Small intestine (tissue), 16 donors: ENCODE measurements at places on chromosomes 11 and 22.

GRCh38 chr11:68751331-68751856 is at the start of gene TESMIN:
TSS of gene TESMIN (minus strand) at chr11:68751520. CDS start at chr11:68750660, 860 bp downstream.
- H3K27me3 ChIP-seq, result no peaks in the 10 kb centered on the region

DNA sequence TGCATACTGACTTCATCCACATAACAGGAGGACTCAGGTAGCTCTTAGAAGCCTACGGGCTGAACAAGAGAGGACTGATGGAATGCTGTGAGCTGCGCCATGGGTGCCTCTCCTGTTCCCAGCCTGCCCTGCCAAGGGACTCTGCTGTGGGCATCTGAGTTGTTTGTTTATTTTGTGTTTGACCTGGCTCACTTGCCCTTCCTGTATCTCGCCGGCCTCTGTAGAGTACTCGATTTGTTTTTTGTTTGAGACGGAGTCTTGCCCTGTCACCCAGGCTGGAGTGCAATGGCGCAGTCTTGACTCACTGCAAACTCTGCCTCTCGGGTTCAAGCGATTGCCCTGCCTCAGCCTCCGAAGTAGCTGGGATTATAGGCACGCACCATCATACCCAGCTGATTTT is 1.8 kb downstream of the TTC38 start:
- H3K4me3 ChIP-seq, result peak overlapping the region; percentile 91
- no peak for DNase-seq
- H3K27me3 ChIP-seq, result no peaks in the 10 kb centered on the region
- H3K27ac ChIP-seq, result no peak overlapping the region
- peaks cover 14% of the 10 kb centered on the region for H3K4me1 ChIP-seq

DNA sequence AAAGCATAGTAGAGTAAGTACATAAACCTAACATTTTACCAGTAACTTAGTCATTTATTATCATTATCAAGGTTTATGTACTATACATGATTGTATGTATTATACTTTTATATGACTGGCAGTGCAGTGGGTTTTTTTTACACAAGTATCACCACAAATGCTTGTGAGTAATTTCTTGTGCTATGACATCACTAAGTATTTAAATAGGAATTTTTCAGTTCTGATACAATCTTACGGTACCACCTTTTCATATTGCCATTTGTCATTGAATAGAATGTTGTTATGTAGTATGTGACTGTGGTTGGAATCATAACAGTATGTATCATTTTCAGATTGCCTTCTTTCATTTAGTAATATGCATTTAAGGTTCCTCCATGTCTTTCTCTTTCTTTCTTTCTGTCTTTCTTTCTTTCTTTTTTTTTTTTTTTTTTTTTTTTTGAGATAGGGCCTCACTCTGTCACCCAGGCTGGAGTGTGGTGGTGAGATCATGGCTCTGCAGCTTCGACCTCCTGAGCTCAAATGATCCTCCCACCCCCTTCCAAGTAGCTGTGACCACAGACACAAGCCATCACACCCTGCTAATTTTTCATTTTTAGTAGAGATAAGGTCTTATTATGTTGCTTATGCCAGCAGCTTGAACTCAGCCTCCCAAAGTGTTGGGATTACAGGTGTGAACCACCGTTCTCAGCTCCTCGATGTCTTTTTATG is 18.6 kb downstream of the ATM start:
- H3K4me3 ChIP-seq, result no peak overlapping the region
- H3K36me3 ChIP-seq, result peaks cover 3% of the 10 kb centered on the region
- H3K4me1 ChIP-seq, result no peaks in the 10 kb centered on the region
- H3K27ac ChIP-seq, result no peak overlapping the region

DNA sequence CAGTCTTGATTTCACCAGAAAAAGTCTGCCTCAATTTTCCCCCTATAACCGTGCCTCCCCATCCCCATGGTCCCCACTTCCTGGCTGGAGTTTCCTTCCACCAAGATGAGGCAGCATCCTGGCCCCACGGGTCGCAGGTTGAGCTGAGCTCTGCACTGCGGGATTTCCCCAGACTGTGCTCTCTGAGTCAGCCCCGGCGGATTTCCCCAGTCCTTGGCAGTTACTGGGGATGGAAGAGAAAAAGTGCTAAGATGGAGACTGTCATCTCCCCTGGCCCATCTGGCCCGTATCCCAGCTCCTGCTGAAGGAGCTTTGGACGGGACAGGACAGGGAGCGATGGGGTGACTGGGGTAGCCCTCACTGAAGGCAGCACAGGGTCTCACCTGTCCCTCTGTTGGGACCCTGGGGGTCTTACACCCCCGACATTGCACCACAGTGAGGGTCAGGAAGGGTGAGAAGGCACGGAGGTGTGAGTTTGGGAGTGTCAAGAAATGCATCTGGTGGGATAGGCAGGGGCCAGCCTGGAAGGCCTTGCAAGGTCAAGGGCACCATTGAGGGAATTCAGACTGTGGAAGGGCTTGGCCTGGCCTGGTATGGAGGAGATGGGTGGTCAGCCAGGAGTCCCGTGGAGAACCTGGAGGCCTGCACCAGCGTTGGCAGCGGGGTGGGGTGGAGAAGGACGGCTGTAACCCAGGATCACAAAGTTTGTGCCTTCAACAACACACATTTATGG is 36.5 kb downstream of the NADSYN1 start:
- H3K27ac ChIP-seq, result no peak overlapping the region
- H3K27me3 ChIP-seq, result no peaks in the 10 kb centered on the region
- H3K4me3 ChIP-seq, result no peak overlapping the region
- DNase-seq, result no peak
- H3K4me1 ChIP-seq, result no peaks in the 10 kb centered on the region

- peak; percentile 78 for DNase-seq
- H3K27me3 ChIP-seq, result no peaks in the 10 kb centered on the region
- H3K4me3 ChIP-seq, result peak overlapping the region; percentile 84
- H3K27ac ChIP-seq, result peak overlapping the region; percentile 96
Observed at GRCh38 chr22:38203090-38203810, 1.5 kb downstream of the MAFF start.

DNA sequence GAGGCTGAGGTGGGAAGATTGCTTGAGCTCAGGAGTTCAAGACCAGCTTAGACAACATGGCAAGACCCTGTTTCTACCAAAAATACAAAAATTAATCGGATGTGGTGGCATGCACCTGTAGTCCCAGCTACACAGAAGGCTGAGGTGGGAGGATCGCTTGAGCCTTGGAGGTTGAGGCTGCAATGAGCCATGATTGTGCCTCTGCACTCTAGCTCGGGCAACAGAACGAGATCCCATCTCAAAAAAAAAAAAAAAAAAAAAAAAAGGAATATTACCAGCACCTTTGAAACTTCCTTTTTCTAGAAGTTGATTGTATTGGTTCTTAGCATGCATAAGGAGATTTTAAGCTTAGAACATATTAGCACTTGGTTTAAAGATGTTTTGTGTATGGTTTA is 11.4 kb downstream of the CRKL start:
- H3K27ac ChIP-seq, result no peak overlapping the region
- H3K36me3 ChIP-seq, result peaks cover under 1% of the 10 kb centered on the region
- H3K4me3 ChIP-seq, result no peak overlapping the region
- no peak for DNase-seq
- H3K27me3 ChIP-seq, result no peaks in the 10 kb centered on the region

GRCh38 chr11:69496631-69497220 is 15.3 kb downstream of the LINC01488 start:
- no peak for DNase-seq
- no peaks in the 10 kb centered on the region for H3K27me3 ChIP-seq
- H3K27ac ChIP-seq, result peak overlapping the region; percentile 22
- peaks cover 35% of the 10 kb centered on the region for H3K4me1 ChIP-seq

DNA sequence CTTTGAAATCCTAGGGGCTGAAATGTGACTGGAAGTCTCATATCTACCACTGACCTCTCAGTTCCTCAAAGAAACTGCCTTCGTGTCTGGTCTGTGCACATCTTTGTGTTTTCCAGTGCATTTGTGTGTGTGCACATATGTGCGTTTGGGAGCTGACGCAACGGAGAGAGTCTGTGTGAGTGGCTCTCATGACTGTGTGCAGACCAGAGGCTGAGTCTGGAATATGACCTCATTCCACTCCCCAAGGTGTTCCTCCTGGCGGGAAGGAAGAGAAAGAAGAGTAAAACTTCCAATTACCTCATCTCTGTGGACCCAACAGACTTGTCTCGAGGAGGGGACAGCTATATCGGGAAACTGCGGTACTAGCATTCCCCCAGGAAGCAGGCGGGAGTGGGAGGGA is 16.5 kb downstream of the TUB start:
- no peak overlapping the region for H3K4me3 ChIP-seq
- no peaks in the 10 kb centered on the region for H3K36me3 ChIP-seq
- no peak for DNase-seq
- H3K4me1 ChIP-seq, result peaks cover 25% of the 10 kb centered on the region
- H3K27ac ChIP-seq, result no peak overlapping the region
